ENCODE measurements at places on chromosomes 7 and 10.

DNA sequence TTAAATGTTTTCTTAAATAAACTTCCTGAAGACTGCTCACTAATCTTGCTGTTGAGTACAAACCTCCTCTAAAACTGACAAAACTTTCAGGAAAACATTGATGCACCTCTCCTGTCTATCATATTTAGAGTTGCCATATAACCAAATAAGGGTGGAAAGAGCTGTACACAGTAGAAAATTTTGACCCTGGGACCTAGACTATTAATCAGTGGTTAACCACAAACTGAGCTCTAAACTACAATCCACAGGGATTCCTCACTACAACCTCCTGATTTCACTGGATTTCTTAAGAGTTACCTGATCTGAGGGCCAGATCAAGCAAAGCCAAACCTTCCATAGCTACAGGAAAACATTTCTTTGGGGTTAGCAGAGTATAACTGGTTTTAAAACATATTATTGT is 39.9 kb upstream of the WNT16 start:
- no peak for DNase-seq

- DNase-seq, result no peak
Observed at GRCh38 chr10:70617798-70618568, 15.4 kb upstream of the PRF1 start.

DNA sequence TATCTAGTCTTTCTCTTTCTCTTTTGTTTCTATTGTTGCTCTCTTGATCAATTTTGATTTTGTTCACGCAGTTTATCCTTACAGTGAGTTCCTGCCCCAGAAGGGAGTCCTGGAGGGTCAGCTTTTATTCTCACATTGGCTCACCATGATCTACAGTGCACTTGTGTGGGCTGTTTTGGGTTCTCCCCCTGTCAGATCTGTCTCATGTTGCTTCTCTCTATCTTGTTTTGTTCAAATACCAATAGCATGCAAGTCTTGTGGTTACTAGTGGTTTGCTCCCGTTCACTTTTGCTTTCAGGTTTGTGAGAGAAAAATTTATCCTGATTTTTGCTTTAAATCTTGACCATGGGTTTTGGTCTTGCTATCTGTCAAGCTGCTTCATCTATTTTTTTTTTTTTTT is 74.3 kb downstream of the PTN start:
- no peak for DNase-seq

- DNase-seq, result no peak
Observed at GRCh38 chr7:99014113-99014985, 129.6 kb downstream of the SMURF1 start.
